ENCODE measurements at places on chromosomes 6 and 20.

- DNase-seq = no peak
Observed at GRCh38 chr6:31586008-31586407, at the start of gene LST1. LST1 (plus strand) TSS chr6:31586277; CDS start chr6:31587300, 1,023 bp downstream.

DNA sequence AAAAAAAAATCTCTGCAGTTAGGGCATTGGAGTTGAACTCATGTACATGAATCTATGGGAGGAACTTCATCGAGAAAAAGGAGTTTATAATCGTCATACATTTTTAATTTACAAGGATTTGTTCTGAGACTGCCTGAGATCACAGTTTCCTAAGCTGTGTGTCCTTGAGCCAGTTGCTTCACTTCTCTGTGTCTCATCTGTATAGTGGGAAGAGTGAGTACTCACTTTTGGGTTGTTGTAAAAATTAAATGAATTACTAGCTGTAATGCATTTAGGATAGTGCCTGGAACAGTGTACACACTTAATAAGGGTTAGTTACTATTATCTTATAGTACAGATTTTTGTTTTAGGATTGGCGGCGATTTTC, 42.5 kb downstream of the EYA2 start:
- DNase-seq = no peak

- no peak for DNase-seq
Observed at GRCh38 chr6:32375739-32376529, 4.2 kb upstream of the TSBP1 start.

DNA sequence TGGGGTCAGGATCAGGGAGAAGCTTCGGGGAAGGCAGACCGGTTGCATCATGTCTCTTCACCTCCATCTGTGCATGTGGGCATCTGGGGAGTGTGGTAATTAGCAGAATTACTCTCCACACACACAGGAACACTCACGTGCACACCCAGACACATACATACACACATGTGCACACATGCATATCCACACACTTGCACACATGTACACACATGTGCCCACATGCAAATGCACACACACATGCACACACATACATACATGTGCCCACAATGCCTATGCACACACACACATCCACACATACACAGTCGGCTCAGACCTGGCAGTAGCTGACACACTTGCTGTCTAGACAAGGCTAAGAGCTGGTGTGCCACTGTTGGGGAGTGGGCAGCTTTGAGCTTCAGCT, 212.3 kb upstream of the PMEPA1 start:
- no peak for DNase-seq

DNA sequence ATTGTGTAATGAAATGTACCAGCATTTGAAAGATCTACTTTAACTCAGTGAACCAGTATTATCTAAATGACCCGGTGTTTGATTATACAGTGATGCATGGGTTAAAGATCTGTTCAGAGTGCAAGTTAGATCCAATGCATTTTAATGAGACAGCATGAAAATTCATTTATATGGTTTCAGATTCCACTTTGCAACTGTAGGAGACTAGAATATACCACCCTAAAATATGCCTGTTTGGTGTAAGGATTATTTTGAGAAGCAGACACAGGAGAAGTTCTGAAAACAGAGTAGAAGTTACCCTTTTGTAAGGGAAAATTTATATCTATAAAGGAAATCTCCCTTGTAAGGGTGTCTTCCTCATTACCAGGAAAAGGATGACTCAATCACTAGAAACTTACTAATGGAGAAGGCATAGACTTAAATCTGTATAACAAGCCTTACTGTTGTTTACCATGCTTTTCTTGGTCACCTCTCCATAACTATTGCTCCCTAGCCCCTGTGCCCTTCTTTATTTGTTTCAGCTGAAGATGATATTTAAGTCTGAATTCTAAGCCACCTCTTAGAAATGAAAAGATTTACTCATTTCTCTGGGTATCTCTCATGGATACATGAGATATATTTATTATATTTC, 105.4 kb downstream of the NCOA3 start:
- DNase-seq = no peak

- no peak for DNase-seq
Observed at GRCh38 chr20:59778615-59779200, 154.7 kb downstream of the SYCP2 start.

- no peak for DNase-seq
Observed at GRCh38 chr20:62365814-62366369, 1.2 kb downstream of the LAMA5 start.

- DNase-seq = no peak
Observed at GRCh38 chr6:118697554-118697953, 46.2 kb upstream of the CEP85L start.

DNA sequence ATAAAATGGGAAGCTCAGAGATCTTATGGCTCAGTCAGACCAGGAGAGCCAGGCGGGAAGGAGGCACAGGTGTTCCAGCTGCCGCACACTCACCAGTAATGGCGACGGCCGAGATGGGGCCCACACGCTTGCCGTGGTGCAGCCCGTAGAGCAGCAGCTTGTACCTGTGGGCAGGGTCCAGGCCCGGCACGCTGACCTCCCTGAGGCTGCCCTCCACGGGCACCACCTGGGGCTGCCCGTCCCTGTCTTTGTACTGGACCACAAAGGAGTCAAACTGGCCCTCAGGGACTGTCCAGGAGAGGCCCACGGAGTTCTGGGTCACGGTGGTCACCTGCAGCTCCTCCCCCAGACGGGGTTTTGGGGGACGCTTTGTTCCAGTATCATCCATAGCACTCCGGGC, 31.2 kb downstream of the CYP21A2 start:
- no peak for DNase-seq

Data from NCI-H524 treated with DMSO at 0.1 percent for 48 hours (cell line).